ENCODE measurements at places on chromosomes 16 and 17.

DNA sequence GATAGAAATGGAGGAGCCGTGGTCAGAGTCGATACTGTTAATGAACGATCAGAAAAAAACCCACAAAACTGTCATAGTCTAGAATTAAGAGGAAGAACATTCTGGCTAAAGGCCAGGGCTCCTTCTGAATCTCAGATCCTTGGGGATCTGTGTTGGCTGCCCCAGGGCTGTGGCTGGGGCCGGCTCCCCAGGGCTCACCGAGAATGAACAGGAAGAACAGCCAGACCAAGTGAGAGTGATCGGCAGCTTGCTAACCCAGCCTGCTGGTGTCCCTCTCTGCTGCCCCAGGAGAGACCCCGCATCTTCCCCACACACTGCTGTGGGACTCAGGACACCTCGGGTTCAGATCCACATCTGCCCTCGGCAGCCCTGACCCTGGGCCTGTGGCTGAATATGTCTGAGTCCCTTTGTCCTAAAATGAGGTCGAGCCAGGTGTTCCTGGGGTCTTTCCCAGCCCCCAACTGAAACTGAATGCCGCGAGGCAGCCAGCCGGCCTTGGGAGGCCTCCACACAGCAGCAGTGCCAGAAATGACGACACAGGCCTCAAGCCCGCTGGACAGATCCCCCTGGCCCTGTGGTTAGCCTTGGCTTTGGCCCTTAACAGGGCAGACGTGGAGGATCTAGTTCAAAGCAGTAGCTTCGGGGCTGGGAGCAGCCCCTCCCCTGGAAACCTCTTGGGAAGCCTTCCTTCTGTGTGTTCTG lies 23.9 kb upstream of the CLEC18A start:
- no peak for DNase-seq

DNA sequence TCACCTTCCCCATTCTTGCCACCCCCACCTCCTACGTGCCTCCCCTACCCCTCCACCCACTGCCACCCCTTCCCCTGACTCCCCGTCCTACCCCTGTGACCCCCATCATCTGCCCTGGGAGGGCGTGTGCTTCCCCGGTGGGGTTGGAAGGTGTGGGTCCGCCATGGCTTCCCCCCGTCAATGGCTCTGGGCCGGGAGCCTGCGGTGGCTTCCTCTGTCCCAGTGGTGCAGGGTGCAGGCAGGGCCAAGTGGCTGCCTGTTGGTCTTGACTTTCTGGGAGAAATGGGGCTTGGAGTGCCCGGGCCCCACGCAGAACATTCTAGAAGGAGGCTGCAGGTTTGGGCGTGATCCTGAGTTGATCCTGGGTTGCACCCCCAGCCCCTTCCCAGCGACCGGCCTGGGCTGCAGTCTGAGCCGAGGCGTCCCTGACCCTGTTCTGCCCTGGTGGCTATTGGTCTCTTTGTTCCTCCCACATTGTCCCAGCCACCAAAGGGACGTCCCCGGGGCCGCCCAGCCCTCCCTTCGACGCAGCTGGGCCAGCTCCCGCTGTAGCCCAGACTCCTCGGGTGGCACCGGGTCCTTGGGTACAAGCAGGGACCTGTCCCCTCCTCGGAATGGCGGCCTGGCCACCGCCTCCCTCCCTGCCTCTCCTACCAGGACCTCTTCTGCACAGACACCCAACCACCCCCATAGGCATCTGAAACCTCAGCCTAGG lies 25.7 kb downstream of the GSE1 start:
- DNase-seq: no peak

- DNase-seq: no peak
Observed at GRCh38 chr16:87956365-87957231, 5.4 kb downstream of the BANP start.

DNA sequence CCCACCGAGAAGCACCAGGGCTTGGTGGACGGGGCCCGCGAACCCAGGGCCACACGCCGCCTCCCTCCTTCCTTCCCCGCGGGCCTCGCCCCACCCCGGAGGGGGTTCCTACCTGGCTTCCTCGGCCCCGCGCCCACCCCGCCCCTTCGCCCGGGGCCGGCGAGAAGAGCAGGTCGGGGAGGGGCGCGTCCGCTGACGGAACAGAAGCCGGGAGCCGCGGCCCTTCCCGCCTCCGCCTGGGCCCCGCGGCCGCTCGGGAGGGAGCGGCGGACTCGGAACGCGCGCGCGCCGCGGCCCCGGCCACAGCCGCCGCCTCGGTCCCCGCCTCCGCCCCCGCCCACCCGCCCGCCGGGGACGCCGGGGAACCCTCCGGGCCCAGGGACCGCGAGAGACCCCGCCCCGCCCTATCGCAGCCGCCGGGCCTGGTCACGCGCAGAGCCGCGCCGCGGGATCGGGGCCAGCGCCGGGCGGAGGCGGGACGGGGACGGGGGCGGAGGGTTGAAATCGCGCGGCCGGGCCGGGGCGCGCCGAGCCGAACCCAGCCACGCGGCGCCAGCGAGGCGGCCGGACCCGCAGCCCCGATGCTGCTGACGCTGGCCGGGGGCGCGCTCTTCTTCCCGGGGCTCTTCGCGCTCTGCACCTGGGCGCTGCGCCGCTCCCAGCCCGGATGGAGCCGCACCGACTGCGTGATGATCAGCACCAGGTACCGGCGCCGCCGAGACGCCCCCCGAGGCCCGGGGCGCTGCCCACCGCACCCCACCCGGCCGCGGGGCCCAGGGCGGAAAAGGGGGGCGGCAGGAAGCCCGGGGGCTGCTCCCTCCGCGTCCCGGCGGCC lies at the start of gene TLCD3A:
Gene TLCD3A, plus strand, starts transcription at position 530 of the 835 bp plus-strand sequence. Its CDS starts 52 bp downstream, at position 582.
- DNase-seq: peak; percentile 51

DNA sequence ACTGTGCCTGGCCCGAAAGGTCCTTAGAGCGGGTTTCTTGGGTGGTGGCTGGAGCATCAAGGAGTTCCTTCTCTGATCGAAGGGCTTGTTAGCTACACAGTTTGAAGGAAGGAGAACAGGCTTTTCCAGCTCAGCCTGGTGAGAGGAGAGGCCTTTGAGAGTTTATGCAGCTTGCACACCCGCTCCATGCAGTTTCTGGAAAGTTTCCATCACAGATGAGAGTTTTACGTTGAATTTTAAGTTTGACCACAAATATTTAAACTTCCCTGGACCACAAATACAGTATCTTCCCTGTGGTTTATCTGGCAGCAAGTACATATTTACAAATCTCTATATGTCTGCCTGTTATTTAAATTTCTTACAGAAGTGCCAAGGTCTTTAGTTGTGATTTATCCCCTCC lies 56.8 kb downstream of the HIC1 start:
- DNase-seq: no peak

DNA sequence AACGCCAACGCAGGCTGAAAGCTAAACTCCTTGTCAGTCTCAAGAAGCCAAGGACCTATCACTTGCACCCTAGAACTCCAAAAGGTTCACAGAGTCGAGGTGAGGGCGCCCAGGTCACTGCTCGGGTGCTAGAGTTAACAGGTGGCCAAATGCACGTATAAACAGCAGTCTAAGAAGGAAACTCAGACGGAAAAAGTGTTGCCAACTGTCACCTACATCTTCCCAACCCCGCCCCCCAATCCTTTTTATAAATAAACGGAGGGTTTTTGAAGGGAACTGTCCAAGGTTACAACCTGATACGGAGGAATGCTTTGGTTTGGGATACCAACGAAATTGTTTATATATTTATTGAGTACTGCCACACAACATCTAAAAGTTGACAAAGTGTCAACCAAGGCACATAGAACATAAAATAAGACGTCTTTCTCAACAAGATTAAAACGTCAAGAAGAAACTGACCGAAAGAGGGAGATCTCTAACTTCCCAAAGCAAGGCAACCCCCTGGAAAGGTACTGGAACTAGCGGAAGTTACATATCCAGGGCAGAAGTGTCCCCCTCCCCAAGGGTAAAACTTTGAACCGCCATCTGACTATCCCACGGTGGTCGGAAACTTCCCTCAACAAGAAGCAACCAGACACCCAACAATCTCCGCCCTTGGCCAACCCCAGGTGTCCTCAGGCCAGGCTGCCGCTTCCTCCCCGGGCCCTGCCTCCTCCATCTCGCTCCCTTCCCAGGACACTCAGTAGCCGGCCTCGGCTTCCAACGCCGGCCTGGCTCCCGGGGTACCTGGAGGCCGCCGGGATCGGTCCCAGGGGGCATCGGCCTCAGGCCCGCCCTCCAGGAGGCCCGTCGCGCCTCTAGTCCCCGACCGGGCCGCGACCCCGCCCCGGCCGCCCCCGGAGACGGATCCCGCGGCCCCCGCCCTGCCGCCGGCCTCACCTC lies 982 bp downstream of the SPAG9 start:
- DNase-seq: peak; percentile 76

GRCh38 chr16:56667581-56668571 lies at the start of gene MT1G:
TSS of gene MT1G (minus strand) at chr16:56668065. CDS start at chr16:56667993, 72 bp downstream.
- DNase-seq: no peak

DNA sequence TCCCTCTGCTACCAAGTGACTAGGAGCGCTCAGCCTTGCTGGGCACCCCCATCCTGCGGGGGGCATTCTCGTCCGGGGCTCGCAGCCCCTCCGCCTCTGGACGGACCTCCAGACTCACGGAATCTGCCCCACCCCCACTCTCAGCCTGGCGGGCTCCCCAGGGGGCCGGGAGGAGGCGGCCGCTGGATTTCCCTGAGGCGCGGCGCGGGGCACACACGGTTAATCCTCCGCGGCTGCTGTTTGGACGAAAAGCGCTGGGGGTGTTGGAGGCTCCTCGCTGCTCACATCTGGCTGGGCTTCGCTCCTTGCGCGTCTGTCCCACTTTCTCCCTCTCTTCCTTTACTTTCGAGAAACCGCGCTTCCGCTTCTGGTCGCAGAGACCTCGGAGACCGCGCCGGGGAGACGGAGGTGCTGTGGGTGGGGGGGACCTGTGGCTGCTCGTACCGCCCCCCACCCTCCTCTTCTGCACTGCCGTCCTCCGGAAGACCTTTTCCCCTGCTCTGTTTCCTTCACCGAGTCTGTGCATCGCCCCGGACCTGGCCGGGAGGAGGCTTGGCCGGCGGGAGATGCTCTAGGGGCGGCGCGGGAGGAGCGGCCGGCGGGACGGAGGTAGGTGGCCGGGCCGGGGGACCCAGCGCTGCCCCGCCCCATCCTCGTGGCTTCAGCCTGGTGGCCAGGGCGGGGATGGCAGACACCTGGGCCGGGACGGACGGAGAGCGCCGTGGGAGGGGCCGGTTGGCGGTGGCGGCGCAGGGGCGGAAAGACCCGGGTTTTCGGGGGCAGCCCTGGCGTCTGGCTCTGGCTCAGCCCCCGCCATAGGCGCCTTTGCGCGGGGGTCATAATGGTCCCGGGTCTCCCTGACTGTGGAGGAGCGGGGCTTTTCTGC lies at the start of gene C1QTNF1:
Gene C1QTNF1, plus strand, starts transcription at position 284 of the 886 bp plus-strand sequence. CDS start 19,800 bp downstream, outside the sequence.
- DNase-seq: no peak

DNA sequence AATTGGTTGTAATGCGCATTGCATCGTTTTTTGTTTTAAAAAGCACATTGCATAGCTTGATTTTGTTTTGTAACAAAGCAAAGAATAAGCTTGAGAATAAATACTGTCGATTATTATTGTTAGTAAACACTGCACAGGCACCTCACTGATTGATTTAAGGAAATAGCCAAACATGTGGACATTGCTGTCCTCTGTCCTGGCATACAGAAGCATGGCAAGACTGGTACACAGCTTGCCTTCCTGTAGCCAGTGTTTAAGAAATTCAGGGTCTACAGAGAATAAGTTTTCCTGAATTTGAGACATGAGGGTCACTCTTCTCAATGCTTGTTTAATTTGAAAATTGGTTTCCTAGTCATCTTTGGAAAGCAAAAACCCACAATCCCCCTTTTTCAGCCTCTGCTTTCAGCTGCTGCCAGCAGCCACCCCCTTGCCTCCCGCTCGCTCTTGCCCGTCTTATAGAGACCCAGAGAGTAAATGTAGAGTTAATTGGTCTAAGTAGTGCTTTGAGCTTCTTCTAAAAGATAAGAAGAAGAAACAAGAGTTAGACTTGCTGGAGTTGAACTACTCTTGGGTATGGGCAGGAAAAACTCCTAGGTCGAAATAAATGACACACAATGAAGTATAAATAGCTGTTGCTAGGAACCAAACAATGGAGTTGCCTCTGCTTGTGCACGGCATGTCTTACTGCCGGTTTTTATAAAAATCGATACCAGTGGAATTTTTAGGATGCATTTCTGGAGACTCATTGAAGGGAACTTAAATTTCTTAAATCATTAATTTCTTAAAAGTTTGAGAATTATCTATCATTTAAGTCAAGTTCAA lies 116.6 kb downstream of the MRTFB start:
- DNase-seq: no peak

- no peak for DNase-seq
Observed at GRCh38 chr17:77020973-77021372, 119.8 kb upstream of the SEC14L1 start.

- DNase-seq: no peak
Observed at GRCh38 chr16:23134274-23134673, 15.0 kb downstream of the USP31 start.

DNA sequence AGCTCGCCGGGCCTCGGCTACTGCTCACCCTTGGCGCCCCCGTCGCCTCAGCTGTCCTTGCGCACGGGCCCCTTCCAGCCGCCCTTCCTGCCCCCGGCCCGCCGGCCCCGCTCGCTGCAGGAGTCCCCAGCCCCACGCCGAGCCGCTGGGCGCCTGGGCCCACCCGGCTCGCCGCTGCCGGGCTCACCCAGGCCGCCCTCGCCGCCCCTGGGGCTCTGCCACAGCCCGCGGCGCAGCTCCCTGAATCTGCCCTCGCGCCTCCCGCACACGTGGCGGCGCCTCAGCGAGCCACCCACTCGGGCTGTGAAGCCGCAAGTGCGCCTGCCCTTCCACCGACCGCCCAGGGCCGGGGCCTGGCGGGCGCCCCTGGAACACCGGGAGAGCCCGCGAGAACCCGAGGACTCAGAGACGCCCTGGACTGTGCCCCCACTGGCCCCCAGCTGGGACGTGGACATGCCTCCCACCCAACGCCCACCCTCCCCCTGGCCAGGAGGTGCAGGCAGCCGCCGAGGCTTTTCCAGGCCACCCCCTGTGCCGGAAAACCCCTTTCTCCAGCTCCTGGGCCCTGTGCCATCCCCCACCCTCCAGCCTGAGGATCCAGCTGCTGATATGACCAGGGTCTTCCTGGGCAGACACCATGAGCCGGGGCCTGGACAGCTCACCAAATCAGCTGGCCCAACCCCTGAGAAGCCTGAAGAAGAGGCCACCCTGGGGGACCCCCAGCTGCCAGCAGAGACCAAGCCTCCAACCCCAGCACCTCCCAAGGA lies 12.8 kb downstream of the MYO15A start:
- no peak for DNase-seq

All from Caki2 (cell line).